Dermis lymphatic vessel endothelial cell (primary cell): ENCODE measurements at places on chromosomes 16 and 17. TPM values are rescaled to one million over a fixed set of nuclear protein-coding genes. Genes with fewer than 3 reads are reported as not detected.

Gene MRPL10
- total RNA-seq: 18.5 and 19.0 TPM in 2 replicates

Gene TBC1D26
- total RNA-seq: under 0.01 TPM in 1 of 2 replicates, not detected in the other

Gene DOC2B
- total RNA-seq: 6.0 and 7.8 TPM in 2 replicates

Gene TMC5
- total RNA-seq: not detected in 2 replicates

Gene ABCC6
- total RNA-seq: 0.17 and 1.1 TPM in 2 replicates
